Gastroesophageal sphincter (tissue), 4 donors: ENCODE measurements at places on chromosomes 7 and 10. TPM values are rescaled to one million over a fixed set of nuclear protein-coding genes. Genes with fewer than 3 reads are reported as not detected.

C7orf25 gene
- total RNA-seq, result 15.4 TPM

CFAP58 gene
- total RNA-seq, result 1.3 TPM

ZNF107 gene
- 1.8 TPM for total RNA-seq

ADAMTS14 gene
- 0.27 TPM for total RNA-seq

CYP26C1 gene
- not detected for total RNA-seq

PRF1 gene
- total RNA-seq, result 3.9 TPM

PLEKHA1 gene
- total RNA-seq, result 125 TPM

ARL5B gene
- total RNA-seq, result 10.4 TPM
